ENCODE measurements at places on chromosomes 3 and 15.
A peak's percentile ranks its signal among the peaks of the same experiment; 100 is the strongest.

- no peak for DNase-seq
Measured at GRCh38 chr3:106707347-106707746, 669.9 kb upstream of the CCDC54 start.

DNA sequence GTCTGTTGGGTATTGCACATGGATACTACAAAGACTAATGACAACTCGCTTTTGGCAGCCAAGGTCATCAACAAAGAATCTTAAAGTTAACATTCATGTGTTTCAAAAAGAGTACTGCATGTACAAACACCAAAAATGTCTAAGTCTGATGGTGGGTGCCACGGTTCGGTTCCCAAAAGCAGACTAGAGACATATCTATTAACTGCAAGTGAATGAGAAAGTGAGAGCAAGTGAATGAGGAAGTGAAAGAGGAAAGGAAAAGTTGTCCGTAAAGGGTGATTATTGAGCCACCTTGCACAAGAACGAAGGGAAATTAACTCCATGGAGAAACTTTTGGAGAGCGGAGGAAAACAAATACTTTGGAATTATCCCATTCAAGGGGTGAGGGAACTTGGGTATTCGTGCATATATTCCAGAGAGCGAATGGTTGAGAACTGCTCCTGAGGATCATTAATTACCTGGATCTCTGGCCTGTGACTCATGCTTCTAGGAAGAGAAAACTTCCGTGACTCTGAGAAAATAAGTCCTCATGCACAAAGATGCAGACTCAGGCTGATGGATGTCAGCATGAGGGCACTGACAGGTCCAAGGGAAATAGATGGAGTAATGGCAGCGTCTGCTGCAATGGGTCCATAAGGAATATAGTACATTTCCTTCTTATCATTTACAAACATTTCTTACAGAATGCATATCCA lies 336.5 kb upstream of the TGFBR2 start:
- DNase-seq, result no peak

- DNase-seq, result no peak
Measured at GRCh38 chr3:148932972-148933371, 58.4 kb upstream of the GYG1 start.

GRCh38 chr15:75723171-75723846 lies 10.7 kb upstream of the CSPG4 start:
- no peak for DNase-seq

- DNase-seq, result no peak
Measured at GRCh38 chr15:55654561-55655031, 66.5 kb upstream of the PYGO1 start.

DNA sequence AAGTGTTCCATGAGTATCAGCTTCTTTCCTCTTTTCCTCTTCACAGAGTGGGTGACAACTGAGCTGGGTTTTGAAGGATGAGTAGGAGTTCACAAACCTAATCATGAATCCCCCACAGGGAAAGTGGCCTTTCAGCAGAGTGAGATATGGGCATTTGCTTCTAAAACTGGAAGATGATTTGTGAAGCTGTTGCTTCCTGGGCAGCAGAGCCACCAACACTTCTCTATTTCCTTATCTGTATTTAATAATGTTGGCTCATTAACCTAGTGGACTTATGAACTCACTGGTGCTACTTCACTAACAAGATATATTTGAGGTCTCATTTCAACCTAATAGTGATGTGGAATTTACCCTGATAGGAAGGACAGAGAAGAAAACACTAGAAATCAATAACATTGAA lies 152.8 kb downstream of the SYNPR start:
- DNase-seq, result no peak

DNA sequence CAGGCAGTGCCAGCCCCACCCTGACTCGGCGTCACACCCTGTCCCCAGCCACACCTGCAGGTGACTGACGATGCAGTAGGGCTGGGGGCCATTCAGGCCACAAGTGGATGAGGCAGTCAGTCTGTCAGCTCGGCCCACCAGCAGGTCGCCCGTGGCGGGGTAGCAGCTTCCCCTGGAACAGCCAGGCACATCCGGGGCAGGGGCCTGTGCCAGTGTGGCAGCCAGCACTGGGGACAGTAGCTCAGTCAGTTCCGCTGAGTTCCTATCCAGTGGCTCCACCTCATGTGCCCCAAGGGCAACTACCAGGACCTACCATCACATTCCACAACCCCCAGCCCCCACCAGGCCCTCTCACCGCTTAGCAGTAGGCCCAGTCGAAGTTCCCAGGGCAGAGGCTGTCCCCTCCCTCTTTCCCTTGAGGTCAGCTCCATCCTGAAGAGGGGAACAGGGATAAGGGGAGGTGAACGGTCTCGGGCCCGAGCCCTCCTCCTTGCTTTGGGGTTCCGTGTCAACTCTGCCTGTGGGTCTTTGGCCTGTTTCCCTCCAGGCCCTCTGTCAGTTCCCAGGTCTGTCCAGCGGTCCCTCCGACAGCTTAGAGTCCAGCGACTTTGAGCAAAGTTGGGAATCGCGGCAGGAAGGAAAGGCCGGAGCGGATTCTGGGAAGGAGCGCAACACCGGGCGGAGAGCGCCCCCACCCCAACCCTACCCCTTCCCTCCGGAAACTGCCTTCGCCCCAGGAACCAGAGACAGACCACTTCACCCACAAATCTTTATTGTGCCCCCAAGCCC lies at the start of gene LAMB2:
LAMB2 (minus strand) TSS at position 614 of the 789 bp plus-strand sequence; CDS start at position 431, 183 bp downstream.
- DNase-seq, result no peak

GRCh38 chr15:66952756-66953522 lies 112.5 kb upstream of the SMAD3 start:
- no peak for DNase-seq

- DNase-seq, result no peak
Measured at GRCh38 chr3:63774781-63775180, 44.3 kb upstream of the C3orf49 start.

- DNase-seq, result no peak
Measured at GRCh38 chr15:93587059-93587521, 498.1 kb upstream of the RGMA start.

DNA sequence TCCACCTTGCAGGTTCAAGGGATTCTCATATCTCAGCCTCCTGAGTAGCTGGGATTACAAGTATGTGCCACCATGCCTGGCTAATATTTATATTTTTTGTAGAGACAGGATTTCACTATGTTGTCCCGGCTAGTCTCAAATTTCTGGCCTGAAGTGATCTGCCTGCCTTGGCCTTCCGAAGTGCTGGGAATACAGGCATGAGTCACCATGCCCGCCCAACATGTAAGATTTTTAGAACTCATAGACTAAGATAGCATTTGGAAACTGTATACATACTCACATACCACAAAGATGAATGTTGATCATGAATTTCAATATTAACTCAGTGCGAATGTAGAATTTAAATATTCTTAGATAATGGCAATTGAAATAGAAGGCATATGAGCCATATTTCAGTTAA lies 718.9 kb downstream of the NLGN1 start:
- no peak for DNase-seq

DNA sequence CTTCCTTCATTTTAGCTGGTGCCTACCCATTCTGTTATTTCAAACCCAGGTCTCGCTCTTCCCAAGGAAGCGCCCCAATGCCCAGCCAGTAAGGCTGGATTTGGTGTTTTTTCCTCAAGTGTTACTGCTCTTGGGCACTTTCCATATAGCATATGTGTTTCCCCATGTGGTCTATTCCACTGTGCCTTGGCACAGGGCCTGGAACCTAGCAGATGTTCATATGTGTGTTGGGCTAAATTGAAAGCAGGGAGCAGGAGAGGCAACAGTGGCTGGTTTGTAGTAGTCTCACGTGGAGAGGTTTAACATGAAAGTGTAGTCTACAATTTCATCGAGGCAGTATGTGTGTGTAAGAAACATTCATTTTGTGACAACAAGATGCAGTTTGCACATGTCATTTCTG lies 48.2 kb upstream of the TEX264 start:
- DNase-seq, result no peak

DNA sequence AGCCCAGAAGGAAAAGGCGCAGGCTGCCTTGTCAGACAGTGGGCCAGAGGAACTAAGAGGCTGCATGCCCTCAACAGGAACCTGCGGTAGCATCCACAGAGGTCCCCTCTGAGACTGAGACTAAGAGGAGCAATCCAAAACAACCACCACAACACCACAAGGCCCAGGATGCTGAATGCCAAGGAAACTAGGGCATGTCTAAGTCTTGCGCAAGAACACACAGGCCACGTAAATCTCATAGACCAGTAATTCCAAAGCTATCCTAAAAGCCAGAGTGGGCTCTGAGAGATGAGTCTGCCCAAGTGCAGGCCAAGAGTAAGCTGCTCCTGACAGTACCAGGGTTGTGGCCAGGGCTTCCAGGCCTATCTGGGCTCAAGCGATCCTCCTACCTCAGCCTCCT lies 12.9 kb downstream of the MON1A start:
- no peak for DNase-seq

DNA sequence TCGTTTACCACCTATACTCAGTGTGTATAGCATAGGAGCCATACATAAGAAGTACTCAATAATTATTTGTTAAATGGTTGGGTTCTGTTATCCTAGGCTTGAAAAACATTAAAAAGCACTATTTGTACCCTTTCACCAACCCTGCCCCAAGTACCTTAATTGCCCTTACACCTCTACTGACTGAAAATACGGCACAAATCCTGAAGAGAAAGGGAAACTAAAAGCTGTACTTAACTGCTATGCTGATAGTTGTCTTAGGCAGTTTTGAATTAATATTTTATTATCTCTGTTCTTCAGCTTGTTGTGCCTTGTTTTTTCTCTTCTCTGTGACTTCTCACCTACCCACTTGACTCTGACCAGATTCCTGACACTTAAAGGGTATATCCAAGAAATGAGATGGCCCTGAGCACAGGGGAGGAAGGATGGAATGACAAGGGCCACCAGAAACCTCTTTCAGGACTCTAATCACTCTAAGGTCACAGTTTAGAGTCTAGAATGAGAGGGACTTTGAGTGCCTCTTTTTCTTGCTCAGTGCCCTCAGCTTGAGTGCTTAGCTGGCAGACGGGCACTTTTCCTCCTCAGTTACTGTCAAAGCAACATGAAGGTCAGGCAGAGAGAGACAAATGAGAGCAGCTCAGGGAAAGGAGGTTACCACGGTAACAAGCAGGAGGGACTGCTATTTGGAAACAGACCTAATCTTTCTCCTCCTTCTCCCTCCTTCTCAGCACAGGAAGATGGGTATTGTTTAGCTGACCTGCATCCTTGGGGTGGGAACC lies 136.5 kb downstream of the ZNF609 start:
- DNase-seq, result no peak

- DNase-seq, result no peak
Measured at GRCh38 chr15:98422130-98422478, 226.2 kb upstream of the IGF1R start.

DNA sequence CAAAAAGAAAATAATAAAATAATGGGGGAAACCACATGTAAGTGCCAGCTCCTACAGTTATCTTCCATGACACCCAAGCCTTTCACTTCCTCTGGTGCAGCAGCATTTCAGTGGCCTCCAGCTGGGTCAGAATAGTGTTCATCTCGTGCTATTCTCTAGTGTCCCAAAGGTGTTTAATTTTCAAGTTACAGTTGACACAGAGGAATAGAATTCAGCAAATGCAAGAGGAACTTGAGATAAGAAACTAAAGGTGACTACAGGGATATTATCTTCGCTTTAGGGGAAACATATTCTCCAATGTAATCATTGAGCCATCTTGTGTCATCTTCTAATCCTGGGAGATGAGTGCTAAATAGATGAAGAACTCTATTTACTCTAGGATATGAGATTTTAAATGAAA lies 212.8 kb downstream of the EPHA3 start:
- no peak for DNase-seq

- no peak for DNase-seq
Measured at GRCh38 chr15:99722406-99722805, 10.8 kb downstream of the LYSMD4 start.

GRCh38 chr15:43370310-43370974 lies 401 bp downstream of the ZSCAN29 start:
- DNase-seq, result peak; percentile 21

DNA sequence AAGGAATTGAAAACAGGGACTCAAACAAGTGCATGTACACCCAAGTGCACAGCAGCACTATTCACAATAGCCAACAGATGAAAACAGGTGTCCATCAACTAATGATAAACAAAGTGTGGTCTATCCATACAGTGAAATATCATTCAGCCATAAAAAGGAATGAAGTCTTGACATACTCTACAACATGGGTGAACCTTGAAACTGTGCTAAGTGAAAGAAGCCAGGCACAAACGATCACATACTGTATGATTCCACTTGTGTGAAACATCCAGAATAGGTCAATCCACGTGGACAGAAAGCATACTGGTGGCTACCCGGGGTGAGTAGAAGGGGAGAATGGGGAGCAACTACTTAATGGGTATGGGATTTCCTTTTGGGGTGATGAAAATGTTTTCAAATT lies 29.6 kb upstream of the PLXND1 start:
- DNase-seq, result no peak

DNA sequence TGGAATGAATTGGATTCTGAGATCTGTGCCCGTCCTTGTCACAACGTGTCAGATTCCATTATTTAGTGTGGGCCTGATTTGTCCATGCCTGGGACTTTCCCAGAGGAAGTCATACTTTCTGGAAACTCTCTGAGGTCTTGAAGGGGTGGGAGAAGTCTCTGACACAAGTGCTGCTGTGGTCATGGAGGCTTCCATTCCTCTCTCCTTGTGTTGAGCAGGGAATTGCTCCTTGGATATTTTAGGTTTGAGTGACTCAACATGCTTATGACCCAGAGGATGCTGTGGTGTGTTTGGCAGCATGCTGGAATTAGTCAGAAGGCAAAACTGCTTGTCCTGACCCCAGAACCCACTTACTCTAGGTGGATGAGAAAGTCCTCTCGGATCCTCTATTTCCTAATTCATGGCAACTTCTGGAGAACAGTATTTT lies 132.1 kb downstream of the LPP start:
- no peak for DNase-seq

DNA sequence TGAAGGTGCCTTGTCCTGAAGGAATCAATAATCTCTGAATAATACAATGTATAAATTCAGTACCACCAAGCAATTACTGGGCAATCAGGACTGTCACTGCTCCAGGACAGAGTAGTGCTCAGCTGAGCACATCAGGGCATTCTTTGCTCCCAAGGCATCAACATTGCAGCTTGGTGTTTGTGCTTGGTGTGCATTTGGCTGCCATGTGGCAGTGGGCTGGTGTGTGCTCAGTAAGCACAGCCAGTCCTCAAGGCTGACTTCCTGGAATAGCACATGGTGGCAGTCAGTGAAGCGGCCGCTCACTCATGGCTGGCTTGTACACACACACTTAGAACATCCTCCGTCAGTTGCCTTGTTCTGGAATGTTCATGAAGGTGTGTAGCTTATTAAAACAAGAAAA lies 217.0 kb downstream of the EPHB1 start:
- DNase-seq, result no peak

DNA sequence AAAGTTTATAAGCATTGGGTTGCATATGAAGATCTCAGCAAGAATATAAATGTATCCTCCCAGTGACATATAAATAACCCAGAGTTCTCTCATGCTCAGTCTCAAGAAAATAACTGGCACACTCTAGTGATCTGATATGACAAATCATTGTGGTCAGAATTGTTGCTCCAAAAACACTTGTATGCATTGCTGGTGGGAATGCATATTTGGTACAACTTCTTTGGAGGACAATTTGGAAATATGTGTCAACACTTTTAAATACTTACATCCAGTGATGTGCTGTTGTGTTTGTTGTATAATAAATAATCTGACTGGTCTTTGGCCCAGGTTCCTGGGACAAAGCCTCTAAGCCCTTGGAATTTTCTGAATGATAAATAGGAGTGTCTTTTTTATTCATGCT lies 66.7 kb upstream of the STT3B start:
- no peak for DNase-seq

GRCh38 chr3:183503746-183504145 lies 51.8 kb downstream of the KLHL6 start:
- no peak for DNase-seq

- no peak for DNase-seq
Measured at GRCh38 chr3:187769771-187770170, 24.5 kb upstream of the BCL6 start.
